ENCODE measurements at places on chromosomes 12 and 14. TPM values are rescaled to one million over a fixed set of nuclear protein-coding genes. Genes with fewer than 3 reads are reported as not detected.
A peak's percentile ranks its signal among the peaks of the same experiment; 100 is the strongest.

- no peak for DNase-seq
Measured at GRCh38 chr14:75806352-75806832, 145.3 kb downstream of the TTLL5 start.

GRCh38 chr14:75022655-75023054 is 19.9 kb downstream of the EIF2B2 start:
- DNase-seq: no peak

DNA sequence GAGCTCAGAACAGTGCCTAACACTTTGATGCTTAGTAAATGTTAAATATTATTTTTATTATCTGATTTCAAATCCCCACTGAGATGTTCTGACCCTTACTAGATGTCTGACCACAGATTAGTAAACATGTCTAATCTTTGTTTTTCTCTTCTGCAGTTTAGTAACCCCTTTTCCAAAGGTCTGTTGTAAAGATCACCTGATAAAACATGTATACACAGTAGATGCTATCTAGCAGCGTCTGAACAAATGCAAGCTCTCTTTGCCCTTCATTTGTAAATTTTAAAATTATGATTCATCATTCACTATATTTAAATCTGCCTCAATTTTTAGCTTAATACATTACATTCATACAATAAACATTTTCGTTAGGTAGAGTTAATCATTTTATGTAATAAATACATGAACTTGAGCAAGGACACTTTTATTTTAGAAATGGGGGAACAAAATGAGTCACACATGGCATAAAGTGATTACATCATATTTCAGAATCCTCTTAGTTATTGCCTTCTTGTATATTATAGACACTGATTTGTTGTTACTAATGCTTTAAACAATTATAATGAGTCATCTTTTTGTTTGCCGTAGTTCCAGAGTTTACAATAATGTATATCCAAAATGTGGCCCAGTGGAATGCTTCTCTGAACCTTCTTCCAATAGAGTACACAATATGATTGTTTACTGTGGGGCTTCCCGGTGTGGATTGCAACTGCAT is 1.7 kb upstream of the OR4K5 start:
- no peak for DNase-seq

DNA sequence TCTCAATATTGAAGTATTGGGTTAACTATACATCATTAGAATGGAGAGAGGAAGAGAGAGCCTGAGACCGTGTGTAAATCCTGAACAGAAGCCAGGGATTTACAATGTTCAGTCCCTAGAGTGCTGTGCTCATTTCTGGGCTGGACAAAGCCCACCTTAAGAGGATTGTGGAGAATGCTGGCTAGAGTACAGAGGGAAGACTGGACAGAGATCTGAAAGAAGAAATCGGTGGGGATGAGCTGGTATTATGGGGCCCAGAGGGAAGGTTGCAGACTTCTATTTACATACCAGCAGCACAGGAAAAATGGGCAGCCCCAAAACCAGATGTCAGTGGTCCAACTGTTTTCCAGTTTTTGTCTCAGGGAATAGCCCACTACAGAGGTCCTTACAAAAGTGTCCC is 42.3 kb downstream of the RTN1 start:
- no peak for DNase-seq

DNA sequence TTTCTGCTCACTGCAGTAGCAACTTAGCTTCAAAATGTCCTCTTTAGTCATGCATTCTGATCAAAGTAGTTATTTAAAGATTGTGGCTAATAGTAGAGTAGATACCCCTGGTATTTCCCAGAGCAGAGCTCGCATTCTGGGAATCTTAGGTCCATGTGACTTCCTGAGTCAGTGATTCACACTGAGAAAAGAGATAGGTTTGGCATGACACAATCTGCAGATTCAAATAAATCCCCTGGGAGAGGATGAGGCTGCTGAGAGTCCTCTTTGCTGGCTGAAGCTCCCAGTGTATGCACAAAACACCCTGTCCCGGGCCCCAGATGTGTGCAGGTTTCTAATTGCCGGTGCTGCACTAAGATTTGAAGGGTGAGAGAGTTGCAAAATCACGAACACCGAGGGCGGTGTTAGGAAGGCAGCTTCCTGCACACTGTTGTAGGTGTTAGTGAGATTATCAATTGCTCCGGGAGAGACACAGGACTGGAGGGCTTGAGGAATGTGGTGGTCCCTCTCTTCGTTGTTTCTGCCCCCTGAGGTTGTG is 233.2 kb downstream of the NRXN3 start:
- no peak for DNase-seq

DNA sequence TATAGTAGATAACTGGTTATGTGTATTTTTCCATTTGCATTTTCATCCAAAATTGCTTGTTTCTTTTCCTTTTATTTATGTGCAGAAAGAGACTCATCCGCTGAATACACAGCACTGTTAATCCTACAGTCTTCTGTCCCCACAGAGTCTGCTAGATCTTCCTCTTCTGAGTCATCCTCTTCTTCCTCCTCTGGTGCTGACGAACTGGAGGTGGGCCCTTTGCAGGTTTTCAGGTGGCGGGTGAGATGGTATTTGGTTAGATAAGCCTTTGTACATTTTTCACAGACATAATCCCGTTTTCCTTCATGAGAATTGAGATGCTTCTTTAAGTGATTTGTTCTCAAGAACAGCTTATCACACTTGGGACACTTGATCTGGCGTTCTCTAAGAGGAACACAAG is 26.8 kb downstream of the PRDM4 start:
- no peak for DNase-seq

DNA sequence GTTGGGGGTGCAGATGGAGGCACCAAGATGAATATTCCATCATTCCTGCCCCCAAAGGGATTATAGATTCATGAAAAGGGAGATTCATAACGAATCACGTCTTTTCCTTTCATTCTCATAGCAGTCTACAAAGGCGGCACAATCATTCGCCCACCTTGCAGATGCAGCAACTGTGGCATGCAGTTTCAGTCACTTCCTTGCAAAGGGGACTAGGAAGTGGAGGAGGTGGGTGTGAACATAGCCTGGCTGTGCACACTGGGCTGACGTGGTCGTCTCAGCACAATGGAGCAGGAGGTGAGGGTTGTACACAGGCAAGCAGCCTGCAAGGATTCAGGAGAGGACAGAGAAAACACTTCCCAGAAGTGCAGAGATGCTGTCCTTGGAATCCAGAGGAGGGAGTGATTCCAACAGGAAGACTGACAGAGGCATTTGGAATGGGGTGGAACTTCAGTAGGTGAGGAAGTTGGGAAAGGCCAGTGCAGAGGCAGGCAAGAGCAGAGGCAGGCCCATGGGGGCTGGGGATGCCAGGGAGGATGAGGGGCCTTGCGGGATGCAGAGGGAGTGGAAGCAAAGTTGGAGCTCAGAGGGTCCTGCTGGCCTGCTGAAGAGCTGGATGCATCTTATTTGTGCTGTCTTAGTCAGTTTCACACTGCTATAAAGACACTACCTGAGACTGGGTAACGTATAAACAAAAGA is 21.9 kb upstream of the PPP2R5C start:
- no peak for DNase-seq

DNA sequence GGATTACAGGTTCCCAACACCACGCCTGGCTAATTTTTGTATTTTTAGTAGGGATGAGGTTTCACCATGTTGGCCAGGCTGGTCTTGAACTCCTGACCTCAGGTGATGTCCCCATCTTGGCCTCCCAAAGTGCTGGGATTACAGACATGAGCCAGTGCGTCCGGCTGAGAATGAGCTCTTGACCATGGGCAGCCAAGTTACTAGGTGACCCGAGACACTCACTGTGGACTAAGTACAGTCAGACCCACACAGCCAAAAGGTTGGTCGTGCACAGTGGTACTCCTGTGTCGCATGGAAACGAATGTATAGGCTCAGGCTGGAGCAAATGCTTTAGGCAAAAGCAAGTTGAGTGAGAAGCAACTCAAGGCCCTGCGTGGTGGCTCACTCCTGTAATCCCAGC is 21.0 kb downstream of the DLK1 start:
- DNase-seq: no peak

DNA sequence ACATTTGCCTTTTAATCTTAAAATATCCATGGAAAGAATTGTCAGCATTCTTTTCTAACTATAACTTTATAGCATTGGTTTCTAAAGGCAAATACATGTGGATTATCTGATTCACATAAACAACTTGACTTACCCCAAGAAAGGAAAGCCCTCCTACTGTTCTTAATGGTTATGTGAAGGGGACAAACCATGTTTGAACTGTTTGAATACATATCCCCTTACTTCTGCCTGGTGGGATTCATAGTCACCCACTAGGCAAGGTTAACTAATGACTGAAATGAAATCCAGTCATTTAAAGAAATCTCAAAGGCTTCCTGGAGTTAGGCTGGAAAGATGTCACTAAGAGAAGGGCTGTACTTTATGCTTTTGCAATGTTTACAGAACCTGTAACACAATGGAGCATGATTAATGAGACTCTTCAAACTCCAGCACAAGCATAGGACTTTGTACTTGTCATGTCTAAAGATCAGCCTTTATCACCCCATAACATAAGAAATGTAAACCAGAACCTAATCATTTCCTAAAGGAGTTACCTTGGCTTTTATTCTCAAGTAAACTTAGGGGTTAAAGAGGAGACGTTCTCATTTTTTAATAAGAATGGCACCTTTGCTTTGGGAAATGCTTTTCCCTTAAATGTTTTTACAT is 10.2 kb upstream of the FLRT2 start:
- DNase-seq: no peak

- DNase-seq: no peak
Measured at GRCh38 chr12:87575906-87576305, 453.3 kb downstream of the C12orf50 start.

GRCh38 chr14:35534873-35535482 is 1.0 kb downstream of the INSM2 start:
- DNase-seq: peak; percentile 88

DNA sequence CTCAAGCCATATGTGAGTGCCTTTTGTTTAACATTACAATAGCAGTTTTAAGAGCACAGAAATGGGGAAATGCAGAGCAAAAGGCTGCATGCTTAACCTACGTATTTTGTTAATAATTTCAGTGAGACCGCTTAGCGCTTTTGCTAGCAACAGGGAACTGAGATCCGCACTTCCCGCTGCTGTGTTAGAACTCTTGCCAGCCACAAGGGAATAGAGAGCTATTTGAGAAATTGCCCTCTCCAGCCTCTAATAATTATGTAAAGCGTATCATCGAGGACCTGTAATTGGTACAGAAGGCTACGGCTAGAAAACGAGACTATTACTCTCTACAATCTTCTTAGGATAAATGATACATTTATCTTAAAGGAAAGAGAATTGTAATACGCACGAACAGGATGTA is 205.2 kb upstream of the GRIP1 start:
- DNase-seq: no peak

GRCh38 chr14:75496755-75497154 is 25.5 kb upstream of the BATF start:
- no peak for DNase-seq

- DNase-seq: peak; percentile 38
Measured at GRCh38 chr14:89669193-89669592, 252.2 kb upstream of the FOXN3 start.

DNA sequence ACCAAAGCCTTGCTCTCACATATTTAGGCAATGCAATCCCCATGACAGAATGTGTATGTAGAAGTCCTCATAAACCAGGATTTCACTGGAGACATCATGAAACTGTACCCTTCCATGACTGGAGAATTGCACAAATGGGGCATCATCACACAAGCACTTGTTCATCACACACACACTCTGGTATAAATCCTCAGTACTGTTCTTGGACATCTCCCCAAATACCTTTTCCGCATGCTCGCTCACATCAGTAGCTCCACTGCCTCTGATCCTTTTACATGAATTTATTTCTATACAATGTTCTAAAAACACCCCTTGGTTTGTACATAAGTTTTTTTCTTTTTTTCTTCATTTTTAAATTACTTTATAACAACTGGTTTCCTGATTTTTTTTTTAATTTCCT is 3.3 kb upstream of the ING4 start:
- DNase-seq: no peak

GRCh38 chr14:98840091-98840490 is 431.9 kb downstream of the BCL11B start:
- no peak for DNase-seq

GRCh38 chr12:104671409-104672095 is 214.8 kb downstream of the CHST11 start:
- DNase-seq: peak; percentile 94

GRCh38 chr14:71783786-71784185 is 148.4 kb upstream of the RGS6 start:
- no peak for DNase-seq

DNA sequence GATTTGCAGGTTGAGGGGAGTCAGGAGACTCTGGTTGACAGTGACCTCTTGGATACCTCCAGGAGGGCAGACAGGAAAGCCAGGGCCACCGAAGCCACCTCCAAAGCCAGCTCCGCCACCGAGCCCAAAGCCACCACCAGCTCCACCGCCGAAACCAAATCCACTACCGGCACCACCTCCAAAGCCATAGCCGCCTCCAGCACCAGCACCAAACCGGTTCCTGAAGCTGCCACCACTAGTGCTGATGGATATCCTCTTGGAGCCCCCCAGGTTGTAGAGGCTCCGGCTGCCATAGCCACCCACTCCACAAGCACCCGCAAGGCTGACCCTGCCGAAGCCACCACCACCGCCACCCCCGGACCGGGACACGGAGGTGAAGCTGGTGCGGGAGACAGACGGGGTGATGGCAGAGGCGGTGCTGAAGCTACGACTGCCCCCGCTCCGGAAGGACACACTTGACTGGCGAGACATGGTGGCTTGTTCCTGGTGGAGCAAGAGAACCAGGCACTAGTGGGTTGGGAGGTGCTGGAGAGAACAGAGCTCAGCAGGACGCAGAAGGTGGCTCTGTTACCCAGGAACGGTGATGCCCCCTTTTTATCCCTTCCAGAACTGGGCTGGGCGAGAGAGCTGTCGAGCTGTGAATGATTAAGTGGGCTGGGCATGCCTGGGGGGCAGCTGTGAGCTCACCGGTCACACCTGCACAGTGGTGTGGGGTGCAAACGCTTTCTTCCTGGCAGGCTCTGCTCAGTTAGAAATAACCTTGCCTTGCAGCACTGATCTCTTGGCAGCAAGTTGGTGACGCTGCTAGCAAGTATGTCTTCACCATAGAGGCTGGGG is at the start of gene KRT5:
KRT5 (minus strand) TSS at position 569 of the 837 bp plus-strand sequence; CDS start at position 471, 98 bp downstream.
- no peak for DNase-seq

DNA sequence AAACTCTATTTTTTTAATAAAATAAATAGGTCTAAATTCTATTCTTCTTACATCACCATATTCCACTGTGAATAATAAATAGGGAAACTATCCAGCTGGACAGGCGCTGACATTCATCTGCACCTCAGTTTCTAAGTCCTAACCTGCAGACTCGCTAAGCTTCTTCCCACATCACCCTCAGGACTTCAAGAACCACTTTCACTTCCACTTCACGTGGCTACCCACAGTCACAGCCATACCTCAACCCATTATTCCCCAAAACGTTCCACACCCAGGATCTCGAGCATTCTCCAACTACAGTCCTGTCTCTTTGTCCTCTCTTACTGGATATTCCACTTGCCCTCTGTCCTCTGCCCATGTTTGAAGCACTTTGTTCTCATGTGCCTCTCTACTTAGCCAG is 71.1 kb downstream of the C2CD5 start:
- DNase-seq: no peak

The C3AR1 gene
- 19.4 TPM for total RNA-seq

The SLC4A8 gene
- total RNA-seq: 1.7 TPM

The CKAP4 gene
- total RNA-seq: 111 TPM

The CEBPE gene
- 0.26 TPM for total RNA-seq

The CRACR2A gene
- 6.5 TPM for total RNA-seq

The ALDH1L2 gene
- total RNA-seq: 21.4 TPM

The RAPGEF3 gene
- 15.9 TPM for total RNA-seq
